ENCODE measurements at places on chromosomes 1 and 21.
A peak's percentile ranks its signal among the peaks of the same experiment; 100 is the strongest.

DNA sequence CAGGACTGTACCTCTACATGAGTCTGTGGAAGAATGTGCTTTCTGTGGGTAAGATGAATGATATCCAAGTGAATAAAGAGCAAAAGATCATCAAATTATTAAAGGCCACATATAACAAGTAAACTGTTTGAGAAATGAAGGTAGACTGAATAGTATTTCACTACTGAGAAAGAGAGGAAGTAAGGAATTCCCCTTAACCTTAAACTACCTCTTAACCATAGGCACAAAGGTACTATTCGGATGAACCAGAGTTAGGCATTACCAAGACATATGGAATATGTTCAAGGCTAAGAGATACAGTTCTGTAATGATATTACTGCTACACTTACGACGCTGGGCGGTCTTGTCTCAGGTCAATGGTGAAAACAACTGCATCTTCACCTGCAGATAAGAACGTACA lies 25.5 kb downstream of the DCAF8 start:
- DNase-seq, result no peak
- no peaks in the 10 kb centered on the region for H3K27me3 ChIP-seq

DNA sequence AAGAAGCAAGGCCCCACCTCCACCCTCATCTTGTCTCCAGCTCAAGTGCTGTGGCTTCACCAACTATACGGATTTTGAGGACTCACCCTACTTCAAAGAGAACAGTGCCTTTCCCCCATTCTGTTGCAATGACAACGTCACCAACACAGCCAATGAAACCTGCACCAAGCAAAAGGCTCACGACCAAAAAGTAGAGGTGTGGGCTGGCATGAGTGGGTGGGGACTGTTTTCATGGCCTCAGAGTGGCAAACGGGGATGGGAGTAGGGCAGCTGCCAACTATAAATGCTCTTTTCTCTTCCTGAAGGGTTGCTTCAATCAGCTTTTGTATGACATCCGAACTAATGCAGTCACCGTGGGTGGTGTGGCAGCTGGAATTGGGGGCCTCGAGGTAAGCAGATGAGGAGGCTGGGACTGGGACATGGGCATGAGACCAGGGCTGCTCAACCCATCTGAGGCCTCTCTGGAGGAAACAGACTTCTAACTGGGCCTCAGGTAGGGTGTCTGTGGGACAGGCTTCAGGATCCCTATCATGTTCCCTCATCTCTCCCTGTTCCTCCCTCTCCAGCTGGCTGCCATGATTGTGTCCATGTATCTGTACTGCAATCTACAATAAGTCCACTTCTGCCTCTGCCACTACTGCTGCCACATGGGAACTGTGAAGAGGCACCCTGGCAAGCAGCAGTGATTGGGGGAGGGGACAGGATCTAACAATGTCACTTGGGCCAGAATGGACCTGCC lies 8.8 kb upstream of the P3R3URF start:
- H3K36me3 ChIP-seq, result no peaks in the 10 kb centered on the region
- H3K4me3 ChIP-seq, result no peak overlapping the region
- DNase-seq, result no peak
- H3K4me1 ChIP-seq, result peaks cover 72% of the 10 kb centered on the region

DNA sequence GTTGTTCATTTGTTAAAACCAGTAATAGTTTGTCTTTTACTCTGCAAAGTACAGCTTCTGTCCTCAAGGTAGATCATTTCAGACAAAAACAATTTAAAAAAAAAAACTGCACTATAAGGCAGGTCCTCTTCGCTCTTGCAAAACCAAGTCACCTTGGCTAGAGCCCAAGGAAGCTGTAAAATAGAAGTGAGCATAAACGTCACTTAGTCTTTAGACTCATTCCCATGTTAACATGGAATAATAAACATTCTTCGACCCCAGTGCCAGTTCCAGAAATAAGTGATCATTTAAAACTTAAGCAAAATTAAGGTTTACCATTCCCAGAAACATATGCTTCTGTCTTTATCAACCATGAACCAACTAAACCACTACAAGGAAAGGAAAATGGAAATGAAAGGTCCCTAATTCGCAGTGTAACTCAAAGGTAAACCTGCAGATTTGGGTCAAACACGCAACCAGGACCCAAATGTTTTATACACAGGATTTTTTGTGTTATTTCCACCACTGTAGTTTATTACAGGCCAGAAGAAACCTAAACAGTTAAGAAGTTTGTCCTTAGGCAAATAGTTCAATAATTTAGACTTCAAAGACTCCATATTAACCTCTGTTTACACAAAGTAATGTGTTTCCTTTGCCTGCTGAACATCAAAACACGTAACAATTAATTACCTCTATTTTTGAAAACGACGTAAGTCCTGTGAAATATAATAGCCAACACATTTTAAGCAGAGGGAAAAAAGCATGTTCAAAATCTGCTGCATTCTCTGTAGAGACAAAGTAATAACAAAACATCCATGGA lies 54.6 kb downstream of the TGFBR3 start:
- H3K36me3 ChIP-seq, result peaks cover 4% of the 10 kb centered on the region
- no peaks in the 10 kb centered on the region for H3K27me3 ChIP-seq
- H3K4me3 ChIP-seq, result no peak overlapping the region
- H3K27ac ChIP-seq, result peak overlapping the region; percentile 49

DNA sequence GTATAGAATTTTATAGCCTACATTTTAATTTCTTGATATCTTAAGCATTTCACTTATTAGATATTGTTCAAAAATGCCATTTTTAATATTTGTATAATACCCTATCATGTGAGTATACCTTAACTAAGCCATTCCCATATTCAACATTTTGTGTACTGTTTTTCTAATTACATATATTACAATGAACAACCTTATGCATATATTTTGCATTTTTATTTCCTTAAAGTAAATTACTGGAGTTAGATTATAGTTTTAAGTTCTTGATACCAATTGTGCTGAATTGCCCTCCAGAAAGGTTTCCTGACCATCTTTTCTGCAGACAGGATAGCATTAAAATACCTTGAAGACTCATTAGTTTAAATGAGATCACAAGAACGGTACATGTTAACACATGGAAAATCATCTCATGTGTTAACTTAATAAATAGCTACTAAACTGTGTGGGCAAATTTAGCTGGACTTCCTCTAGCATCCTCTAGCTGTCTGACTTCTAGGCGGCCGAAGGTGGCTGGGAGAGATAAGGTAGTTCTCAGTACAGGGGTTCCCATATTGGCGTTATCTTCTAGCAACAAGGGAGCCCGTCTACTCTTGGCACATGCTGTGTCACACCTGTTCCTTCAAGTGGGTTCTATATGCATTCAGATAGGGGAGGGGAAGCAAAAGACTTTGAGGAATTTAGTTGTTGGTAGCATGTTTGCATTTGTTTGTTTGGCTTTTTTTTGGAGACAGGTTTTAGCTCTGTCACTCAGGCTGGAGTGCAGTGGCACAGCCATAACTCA lies 8.9 kb downstream of the DCLRE1B start:
- H3K4me3 ChIP-seq, result no peak overlapping the region
- no peak overlapping the region for H3K27ac ChIP-seq
- no peaks in the 10 kb centered on the region for H3K27me3 ChIP-seq

GRCh38 chr1:214523124-214523824 lies 28.1 kb downstream of the PTPN14 start:
- H3K27ac ChIP-seq, result no peak overlapping the region
- H3K4me1 ChIP-seq, result peaks cover 10% of the 10 kb centered on the region
- H3K27me3 ChIP-seq, result no peaks in the 10 kb centered on the region
- H3K4me3 ChIP-seq, result no peak overlapping the region
- DNase-seq, result no peak
- no peaks in the 10 kb centered on the region for H3K36me3 ChIP-seq

DNA sequence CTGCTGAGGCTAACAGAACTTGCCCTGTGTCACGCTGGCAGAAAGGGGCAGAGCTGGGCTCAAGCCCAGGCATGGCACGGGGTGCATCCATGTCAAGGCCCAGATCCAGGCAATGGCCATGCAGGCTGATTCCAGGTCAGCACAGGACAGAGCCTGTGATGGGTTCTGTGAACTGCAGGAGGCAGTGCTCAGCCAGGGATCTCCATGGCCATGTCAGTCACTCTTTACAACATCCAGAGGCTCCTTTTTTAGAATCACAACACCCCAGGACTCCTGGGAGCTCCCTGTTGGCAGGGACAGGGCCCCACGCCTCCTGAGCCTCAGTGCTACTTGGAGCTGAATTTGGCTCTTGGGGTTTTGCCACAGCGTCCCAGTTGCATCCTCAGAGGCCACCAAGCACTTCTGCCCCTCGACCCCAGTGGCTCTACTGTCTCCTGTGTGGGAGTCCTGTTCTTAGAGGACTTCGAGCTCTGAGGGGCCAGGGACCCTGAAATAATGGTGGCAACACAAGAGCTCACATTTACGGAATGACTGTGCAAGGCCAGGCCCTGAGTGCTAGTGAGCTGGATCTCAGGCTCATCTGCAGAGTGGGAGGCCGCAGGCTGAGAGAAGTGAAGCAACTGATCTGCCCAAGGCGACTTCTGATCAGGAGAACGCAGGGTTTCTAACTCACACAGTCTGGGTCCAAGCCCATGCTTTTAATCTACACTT lies 211.5 kb downstream of the TRABD2B start:
- H3K27ac ChIP-seq, result no peak overlapping the region
- no peaks in the 10 kb centered on the region for H3K36me3 ChIP-seq
- H3K27me3 ChIP-seq, result no peaks in the 10 kb centered on the region

GRCh38 chr1:227459977-227460376 lies 103.4 kb upstream of the ZNF678 start:
- H3K27ac ChIP-seq, result no peak overlapping the region
- H3K27me3 ChIP-seq, result no peaks in the 10 kb centered on the region
- H3K4me3 ChIP-seq, result no peak overlapping the region
- peak; percentile 28 for DNase-seq
- no peaks in the 10 kb centered on the region for H3K4me1 ChIP-seq

- no peak for DNase-seq
- no peak overlapping the region for H3K4me3 ChIP-seq
- no peaks in the 10 kb centered on the region for H3K4me1 ChIP-seq
- no peaks in the 10 kb centered on the region for H3K27me3 ChIP-seq
- H3K36me3 ChIP-seq, result no peaks in the 10 kb centered on the region
- peak overlapping the region; percentile 11 for H3K27ac ChIP-seq
Measured at GRCh38 chr21:31354604-31355443, 10.8 kb upstream of the TIAM1 start.

DNA sequence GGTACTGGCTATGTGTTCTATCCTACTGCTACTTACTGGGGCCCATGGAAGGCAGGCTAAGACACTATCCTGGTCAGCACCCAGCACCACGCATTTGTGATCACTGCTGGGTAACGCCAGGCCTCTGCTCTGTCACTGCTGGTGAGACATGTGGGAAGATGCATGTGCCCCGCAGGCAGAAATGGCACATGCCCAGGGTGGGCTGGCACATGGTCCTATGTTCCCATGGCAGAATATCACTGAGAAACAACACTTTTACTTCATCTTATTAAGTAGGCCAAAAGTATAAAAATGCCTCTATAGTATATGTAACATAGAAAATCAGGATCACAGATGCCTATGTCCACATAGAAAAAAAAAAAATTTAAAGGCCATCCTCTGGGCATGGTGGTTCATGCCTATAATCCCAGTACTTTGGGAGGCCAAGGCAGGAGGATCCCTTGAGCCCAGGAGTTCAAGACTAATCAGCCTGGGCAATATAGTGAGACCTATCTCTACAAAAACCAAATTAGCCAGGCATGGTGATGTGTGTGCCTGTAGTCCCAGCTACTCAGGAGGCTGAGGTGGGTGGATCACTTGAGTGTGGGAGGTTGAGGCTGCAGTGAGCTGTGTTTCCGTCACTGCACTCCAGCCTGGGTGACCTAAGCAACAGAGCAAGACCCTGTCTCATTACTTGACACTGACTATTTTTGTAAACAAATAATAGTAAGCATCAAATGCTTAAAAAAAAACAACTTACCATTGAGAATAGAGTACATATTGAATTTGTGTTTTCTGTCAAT lies 11.5 kb downstream of the DDX59 start:
- H3K27ac ChIP-seq, result no peak overlapping the region
- H3K27me3 ChIP-seq, result no peaks in the 10 kb centered on the region
- H3K4me1 ChIP-seq, result peaks cover 11% of the 10 kb centered on the region
- no peak overlapping the region for H3K4me3 ChIP-seq
- no peaks in the 10 kb centered on the region for H3K36me3 ChIP-seq
- no peak for DNase-seq

GRCh38 chr1:84489766-84490165 lies 10.7 kb downstream of the RPF1 start:
- no peak overlapping the region for H3K4me3 ChIP-seq
- no peaks in the 10 kb centered on the region for H3K4me1 ChIP-seq
- no peak for DNase-seq
- peaks cover 52% of the 10 kb centered on the region for H3K36me3 ChIP-seq
- H3K27me3 ChIP-seq, result no peaks in the 10 kb centered on the region
- H3K27ac ChIP-seq, result no peak overlapping the region

DNA sequence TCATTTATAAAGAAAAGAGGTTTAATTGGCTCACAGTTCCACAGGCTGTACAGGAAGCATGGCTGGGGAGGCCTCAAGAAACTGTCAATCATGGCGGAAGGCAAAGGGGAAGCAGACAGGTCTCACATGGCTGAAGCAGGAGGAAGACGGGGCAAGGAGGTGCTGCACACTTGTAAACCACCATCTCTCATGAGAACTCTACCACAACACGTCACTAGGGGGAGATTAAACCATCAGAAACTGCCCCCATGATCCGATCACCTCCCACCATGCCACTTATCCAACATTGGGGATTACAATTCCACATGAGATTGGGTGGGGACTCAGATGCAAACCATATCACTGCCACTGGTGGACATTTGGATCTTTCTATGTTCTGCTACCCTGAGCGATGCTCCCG lies 351.4 kb downstream of the NPHP4 start:
- H3K27ac ChIP-seq, result no peak overlapping the region
- no peaks in the 10 kb centered on the region for H3K27me3 ChIP-seq
- H3K4me3 ChIP-seq, result no peak overlapping the region
- H3K4me1 ChIP-seq, result no peaks in the 10 kb centered on the region
- no peak for DNase-seq

- DNase-seq, result no peak
- no peak overlapping the region for H3K27ac ChIP-seq
- no peaks in the 10 kb centered on the region for H3K4me1 ChIP-seq
- no peak overlapping the region for H3K4me3 ChIP-seq
Measured at GRCh38 chr1:247390116-247390791, 25.7 kb upstream of the NLRP3 start.

- no peak overlapping the region for H3K27ac ChIP-seq
- no peak overlapping the region for H3K4me3 ChIP-seq
- DNase-seq, result no peak
- H3K36me3 ChIP-seq, result no peaks in the 10 kb centered on the region
- no peaks in the 10 kb centered on the region for H3K27me3 ChIP-seq
Measured at GRCh38 chr1:11283151-11283550, 10.2 kb downstream of the UBIAD1 start.

- no peak overlapping the region for H3K27ac ChIP-seq
- no peaks in the 10 kb centered on the region for H3K36me3 ChIP-seq
- no peaks in the 10 kb centered on the region for H3K27me3 ChIP-seq
- no peaks in the 10 kb centered on the region for H3K4me1 ChIP-seq
- H3K4me3 ChIP-seq, result no peak overlapping the region
Measured at GRCh38 chr1:93997756-93998155, 88.5 kb upstream of the GCLM start.

- DNase-seq, result no peak
- H3K4me3 ChIP-seq, result no peak overlapping the region
- H3K36me3 ChIP-seq, result no peaks in the 10 kb centered on the region
Measured at GRCh38 chr1:231663211-231663792, 36.7 kb downstream of the DISC1 start.
